HTR-8/SVneo (cell line): ENCODE measurements at places on chromosomes 2 and 18.

GRCh38 chr2:60679036-60679780, 76.9 kb upstream of the PAPOLG start:
- no peak for DNase-seq

DNA sequence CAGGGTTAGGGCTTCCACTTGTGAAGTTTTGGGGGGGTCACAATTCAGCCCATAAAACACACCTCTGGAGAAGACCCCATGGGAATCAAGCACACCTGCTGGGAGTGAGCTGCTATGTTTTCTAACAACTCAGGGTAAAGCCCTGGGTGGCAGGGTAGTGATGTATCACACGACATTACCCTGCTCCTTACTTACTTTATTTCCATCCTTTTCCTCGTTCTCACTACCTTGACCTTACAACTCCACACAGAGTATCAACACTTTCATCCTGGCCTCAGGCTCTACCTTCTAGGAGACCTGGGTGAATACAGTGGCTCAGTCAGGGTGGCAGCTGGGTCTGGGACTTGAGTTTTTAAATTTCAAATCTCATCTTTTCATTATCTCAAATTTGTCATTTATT, 290.3 kb downstream of the CYRIA start:
- no peak for DNase-seq

GRCh38 chr2:142673836-142674235, 203.6 kb upstream of the KYNU start:
- DNase-seq = no peak

GRCh38 chr2:12715258-12716031, 1.3 kb upstream of the TRIB2 start:
- no peak for DNase-seq

DNA sequence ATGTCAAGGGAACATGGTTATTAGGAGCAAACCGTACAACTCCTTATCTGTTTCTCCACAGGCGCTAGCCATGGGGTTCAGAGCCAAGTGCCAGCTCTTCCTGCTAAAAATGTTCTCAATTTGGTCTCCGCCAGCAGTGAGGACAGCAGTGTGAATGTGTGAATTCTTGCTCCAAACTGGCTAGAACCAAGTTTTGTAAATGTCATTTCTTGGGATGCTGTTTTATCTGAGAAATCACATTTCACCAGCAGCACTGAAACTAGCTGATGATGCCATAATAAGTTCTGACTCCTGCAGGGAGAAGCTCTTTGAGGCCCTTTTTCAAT, 140.6 kb upstream of the LGALSL start:
- no peak for DNase-seq

- DNase-seq = no peak
These were observed 3.8 kb downstream of the CXCR2 start for GRCh38 chr2:218129458-218130135.

DNA sequence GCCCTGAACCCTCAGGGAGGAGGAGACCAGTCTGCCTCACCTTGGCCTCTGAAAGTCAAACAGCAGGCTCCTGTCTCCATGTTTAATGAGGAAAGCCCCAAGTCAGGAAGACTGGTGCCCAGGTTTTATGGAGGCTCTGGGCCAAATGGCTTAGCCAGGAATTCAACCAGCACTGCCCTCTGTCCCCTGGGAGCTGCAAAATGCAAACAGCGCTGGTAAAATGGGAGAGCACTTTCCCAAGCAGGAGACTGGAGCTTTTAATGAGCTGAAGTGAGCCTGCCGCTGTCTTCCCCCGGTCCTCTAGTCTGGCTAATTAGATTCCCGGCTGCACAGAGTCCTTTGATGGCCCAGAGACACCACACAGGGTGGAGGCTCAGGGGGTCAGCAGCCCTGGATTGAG, 276.0 kb upstream of the TRIB2 start:
- DNase-seq = no peak

DNA sequence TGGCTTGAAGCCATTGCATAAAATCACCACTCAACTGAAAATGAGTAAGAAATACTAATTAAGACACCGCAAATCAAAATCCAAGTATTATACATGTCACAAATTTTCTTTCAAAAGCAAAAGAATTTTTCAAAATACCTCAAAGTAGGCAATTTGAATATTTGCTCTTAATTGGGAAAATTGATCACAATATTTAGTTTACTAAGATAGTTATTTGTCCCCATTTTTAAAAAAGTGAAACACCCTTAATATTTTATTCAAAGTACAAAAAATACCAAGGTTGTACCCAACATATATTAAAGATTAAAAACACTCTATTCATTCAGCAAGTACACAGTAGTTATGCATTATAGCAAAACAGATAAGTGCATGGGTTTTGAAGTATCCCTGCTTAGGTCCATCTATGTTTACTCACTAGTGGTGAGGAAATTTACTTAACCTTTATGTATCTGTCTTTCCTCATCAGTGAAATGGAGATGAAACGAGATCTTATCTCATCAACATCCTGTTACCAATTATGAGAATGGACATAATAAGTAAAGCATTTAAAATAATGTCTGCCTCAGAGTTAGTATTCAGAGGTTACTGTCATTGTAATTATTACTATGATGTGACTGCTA, 35.1 kb downstream of the VPS54 start:
- no peak for DNase-seq

GRCh38 chr2:37829202-37829601, 95.9 kb upstream of the RMDN2 start:
- DNase-seq = peak; percentile 68

DNA sequence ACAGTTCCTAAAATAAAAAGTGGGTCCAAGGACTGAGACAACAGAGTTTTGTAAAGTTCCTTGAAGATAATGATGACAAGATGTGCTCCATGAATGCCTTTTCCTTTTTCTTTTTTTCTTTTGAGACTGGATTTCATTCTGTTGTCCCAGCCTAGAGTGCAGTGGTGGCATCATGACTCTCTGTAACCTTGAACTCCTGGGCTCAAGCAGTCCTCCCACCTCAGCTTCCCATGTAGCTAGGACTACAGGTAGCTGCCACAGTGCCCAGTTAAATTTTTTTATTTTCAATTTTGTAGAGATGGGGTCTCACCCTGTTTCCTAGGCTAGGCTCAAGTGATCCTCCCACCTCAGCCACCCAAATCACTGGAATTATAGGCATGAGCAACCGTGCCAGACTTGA, 16.1 kb upstream of the TTC27 start:
- DNase-seq = no peak

- DNase-seq = no peak
These were observed 189.4 kb upstream of the CWC22 start for GRCh38 chr2:180196419-180196977.

DNA sequence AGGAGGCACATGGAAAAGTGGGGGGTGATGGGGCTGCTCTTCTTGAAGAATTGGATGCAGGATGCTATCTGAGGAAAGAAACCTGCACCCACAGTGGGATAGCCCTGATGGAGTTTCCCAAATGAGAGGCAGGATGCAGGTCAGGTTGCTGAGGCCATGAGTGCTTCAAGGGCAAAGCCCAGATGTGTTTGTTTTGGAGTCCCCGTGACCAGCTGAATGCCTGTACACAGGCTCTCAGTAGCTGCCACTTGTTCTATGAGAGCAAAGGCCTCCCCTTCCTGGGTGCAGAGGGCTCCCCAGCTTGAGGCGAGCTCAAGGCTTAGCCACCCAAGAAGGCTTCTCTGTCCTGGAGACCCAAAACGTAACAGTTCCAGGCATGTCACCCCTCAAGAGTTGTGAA, 192.7 kb downstream of the SEPTIN10 start:
- DNase-seq = no peak

DNA sequence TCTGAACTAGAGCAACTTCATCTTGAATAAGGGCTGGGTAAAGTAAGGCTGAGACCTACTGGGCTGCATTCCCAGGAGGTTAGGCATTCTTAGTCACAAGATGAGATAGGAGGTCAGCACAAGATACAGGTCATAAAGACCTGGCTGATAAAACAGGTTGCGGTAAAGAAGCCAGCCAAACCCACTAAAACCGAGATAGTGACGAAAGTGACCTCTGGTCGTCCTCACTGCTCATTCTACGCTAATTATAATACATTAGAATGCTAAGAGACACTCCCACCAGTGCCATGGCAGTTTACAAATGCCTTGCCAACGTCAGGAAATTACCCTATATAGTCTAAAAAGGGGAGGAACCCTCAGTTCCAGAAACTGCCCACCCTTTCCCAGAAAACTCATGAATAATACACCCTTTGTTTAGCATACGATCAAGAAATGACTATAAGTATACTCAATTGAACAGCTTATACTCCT, 109.1 kb downstream of the FIGN start:
- no peak for DNase-seq

DNA sequence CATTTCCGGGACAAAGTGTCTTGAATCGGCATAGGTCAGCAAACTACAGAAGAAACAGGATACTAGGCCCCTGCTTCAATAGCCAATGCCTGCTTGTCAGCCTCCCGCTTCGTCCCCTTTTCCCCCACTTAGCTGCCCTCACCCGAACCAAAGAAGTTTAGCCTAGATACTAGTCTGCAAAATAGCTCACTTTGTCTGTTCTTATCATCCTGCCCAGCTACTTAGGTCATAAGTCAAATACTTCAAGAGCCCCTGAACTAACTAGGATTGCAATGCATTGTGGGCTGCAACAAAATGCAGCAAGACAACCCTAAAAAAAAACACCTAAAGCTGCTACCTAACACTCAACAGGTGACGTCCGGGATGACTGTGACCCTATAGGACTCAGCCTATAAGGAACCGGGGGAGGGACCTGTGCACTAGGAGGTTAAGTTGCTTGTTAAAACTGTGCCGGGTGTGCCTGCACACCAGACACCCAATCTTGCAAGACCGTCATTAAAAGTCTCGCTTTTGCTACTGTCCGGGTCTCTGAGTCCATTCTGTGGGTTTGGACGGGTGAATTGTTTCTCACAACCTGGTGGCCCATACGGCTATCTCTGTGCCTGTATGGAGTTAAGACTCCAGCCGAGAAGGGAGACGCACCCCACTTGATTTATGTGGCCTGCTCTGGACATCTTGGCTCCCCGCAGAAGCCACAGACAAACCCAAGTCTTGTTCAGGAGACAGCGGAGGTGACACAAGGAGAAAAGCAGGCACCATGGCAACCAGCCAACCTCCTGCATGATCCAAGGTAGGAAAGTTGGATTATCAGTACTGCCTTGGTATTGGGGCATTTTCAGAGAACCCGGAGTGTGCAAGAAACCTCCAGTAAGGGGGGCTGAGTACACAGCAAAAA, 105.9 kb downstream of the HIBCH start:
- no peak for DNase-seq

GRCh38 chr2:127424598-127425520, 6.6 kb downstream of the PROC start:
- DNase-seq = no peak

- DNase-seq = no peak
These were observed 130.0 kb downstream of the SH3RF3 start for GRCh38 chr2:109258905-109259540.

- DNase-seq = peak; percentile 48
These were observed 805 bp downstream of the LIMS2 start for GRCh38 chr2:127674241-127675209.

GRCh38 chr2:145538661-145539350, 1018.9 kb upstream of the ZEB2 start:
- DNase-seq = no peak

GRCh38 chr2:24919506-24920097, 435 bp downstream of the ADCY3 start:
- no peak for DNase-seq

- no peak for DNase-seq
These were observed 9.1 kb downstream of the RAX start for GRCh38 chr18:59264121-59264571.

DNA sequence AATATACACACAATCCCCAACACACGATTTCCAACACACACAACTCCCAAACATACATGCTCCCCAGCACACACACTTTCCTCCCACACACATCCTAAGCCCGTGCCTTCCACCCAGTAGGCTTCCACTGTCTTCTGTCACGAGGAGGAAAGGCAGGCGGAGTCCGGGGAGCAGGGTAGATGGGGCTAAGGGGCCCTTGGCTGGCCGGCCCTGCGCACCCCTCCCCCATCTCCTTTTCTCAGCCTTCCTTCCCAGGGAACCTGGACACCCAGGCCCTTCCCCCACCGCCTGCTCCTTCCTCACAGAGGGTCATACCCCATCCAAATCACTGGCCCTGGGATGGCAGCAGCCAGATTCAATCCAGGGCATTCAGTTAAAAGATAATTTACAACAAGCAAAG, 3.4 kb upstream of the PDCD1 start:
- DNase-seq = no peak

GRCh38 chr2:105775809-105776559, 31.3 kb downstream of the NCK2 start:
- no peak for DNase-seq

GRCh38 chr2:77567723-77568122, 45.5 kb upstream of the LRRTM4 start:
- DNase-seq = no peak

- DNase-seq = no peak
These were observed 40.3 kb downstream of the TNFRSF11A start for GRCh38 chr18:62365420-62365819.

DNA sequence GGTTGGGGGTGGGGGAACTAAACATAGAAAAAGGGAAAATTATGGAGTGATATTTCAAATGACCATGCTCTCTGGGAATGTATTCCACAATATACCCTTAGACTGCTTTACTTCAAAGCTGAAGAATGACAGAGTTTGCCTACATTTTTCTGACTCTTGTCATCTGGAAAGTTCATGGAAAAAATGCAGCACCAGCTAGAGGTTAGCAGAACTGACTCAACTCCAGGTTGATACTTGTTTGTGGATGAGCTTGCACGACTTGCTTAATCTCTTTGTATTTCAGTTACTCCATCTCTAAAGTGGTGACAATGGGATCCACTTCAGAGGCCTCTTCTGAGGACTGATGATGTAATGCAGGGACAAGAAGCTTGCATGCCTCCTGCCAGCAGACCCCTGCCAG, 824.0 kb upstream of the ID2 start:
- DNase-seq = no peak

- no peak for DNase-seq
These were observed 17.4 kb downstream of the ZNF24 start for GRCh38 chr18:35326695-35327387.

GRCh38 chr18:48711651-48712486, 173.0 kb downstream of the CTIF start:
- DNase-seq = peak; percentile 32

- DNase-seq = peak; percentile 70
These were observed 141.9 kb downstream of the RHBDD1 start for GRCh38 chr2:226977775-226978190.

- no peak for DNase-seq
These were observed 31.9 kb downstream of the PTPN18 start for GRCh38 chr2:130387804-130388203.

DNA sequence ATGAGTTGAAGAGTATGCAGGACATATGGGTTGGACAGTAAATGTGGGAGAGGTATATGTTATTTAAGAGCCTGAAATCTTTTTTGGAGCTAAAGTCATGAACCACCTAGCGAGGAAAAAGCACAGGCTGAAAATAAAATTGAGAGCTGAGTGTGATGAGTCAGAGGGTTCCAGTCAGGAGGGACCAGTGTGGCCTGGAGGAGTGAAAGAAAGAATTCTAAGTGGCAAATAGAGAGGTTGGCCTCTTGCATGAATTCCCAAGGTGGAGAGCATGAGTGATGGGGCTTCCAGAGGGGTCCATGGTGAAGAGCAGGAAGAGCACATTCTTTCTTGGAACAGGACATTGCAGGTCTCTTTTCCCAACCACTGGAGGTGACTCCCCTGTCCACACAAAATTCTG, 282.6 kb downstream of the TDRD15 start:
- DNase-seq = no peak

GRCh38 chr18:61261870-61262269, 71.4 kb upstream of the CDH20 start:
- DNase-seq = no peak
